NCI-H2029 (cell line): ENCODE measurements at places on chromosomes 2 and 18.

DNA sequence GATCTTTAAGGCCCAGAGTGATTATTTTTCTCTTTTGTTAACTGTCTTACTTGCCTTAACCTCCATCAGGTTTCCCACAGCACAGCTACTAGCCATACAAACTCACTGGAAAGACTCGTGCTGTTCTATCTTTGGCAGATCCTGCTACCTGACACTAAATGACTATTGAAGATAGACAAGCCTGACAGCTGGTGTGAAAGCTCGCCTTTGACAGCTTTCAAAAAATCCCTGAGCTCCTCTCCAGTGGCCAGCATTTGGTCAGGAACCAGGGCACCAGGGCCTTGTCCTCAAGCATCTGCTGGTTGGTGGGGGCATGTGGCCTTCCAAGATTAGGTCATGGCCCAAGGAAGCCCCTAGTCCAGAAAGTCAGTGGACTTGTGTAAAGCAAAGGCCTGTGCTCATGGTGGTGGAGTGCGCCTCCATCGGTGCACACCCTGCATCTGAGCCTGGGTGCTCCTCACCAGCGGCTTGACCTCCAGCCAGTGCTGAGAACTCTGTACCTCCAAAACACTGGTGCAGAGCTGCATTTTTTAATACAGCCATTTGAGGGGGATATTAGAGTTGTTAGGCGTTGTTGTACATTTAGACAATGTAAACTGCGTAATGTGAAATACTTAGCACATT, 158.5 kb downstream of the NCK2 start:
- no peak for DNase-seq

DNA sequence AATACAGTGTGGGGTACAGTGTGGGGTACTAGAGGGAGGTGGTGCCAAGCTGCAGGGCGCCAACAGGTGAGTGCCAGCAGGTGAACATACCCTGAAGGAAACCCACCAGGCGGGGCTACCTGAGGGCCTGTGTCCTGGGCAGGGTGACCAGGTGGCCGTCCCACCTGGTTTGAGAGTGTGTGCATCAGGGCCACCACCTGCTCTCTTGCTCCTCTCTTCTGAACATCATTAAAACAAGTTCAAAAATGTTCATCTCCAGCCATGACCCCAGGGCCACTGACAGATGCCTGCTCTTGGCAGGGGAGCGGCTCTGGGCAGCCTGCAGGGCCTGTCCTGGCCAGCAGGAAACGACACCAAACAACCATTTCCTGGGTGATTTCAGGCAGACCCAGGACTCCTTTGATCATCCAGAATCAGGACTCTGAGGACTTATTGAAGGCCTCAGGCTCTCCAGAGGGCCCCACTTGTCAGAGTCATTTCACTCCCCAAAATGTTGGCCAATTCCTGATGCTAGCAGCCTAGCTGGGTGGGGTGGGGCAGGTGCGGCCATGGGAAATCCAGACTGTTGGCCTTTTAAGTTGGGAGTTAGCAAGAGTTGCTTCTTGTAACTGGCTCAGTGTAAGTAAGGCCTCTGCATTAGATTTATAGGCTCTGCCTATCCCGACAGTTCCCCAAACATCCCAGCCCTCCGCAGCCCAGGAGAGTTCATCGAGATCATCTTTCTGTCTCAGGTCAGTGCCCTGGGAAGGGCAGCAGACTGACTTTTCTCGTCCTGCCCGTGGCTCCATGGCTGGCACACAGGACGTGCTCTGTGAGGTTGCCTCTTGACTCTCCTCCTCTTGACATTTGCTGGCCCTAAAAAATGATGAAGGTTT, 111.5 kb upstream of the ZNF236 start:
- no peak for DNase-seq

GRCh38 chr2:183105402-183106134, 18.7 kb upstream of the NUP35 start:
- DNase-seq, result no peak

DNA sequence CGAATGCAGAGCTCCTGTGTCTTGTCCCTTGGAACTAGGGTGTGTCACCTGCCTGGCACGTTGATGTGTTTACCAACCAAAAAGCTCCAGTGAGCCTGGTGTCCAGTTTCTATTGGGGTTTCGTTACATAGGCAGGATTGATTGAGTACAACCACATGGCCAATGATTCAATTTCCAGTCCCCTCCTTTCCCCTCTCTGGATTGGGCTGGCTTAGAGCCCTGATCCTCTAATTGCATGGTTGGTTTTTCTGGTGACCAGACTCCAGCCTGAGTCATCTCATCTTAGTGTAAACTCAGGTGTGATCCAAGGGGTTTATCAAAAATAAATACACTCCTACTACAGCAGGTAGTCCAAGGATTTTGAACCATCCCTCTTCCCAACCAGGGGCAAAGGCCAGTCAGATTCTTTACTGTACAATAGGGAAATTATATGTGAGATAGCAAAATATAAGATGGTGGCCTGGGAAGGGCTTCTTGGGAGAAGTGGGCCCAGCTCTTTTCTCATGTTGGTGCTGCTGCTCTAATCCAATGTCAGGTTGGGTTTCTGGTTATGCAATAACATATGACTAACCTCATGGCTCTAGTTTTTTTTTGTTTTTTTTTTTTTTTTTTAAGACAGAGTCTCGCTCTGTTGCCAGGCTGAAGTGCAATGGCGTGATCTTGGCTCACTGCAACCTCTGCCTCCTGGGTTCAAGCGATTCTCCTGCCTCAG, 64.7 kb upstream of the MGAT5 start:
- DNase-seq, result peak; percentile 94

GRCh38 chr2:69222953-69223658, 163.9 kb downstream of the GFPT1 start:
- DNase-seq, result no peak

DNA sequence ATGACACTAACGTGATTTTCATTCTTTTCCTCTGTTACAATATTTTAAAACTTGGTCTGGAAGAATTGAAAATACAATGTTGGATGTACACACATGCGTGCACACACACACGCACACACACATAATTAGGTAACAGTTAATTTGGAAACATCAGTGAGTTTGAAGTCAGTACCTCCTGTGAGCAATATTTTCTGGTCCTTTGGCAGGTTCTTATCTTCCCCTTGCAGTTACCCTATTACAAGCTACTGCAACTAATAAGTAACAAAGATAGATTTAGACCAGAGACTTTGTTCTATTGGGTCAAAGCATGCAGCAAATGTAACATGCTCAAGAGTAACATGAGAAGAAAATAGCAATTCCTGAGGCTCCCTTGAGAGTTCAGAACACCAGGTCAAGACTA, 73.3 kb downstream of the ZNF385B start:
- DNase-seq, result no peak

DNA sequence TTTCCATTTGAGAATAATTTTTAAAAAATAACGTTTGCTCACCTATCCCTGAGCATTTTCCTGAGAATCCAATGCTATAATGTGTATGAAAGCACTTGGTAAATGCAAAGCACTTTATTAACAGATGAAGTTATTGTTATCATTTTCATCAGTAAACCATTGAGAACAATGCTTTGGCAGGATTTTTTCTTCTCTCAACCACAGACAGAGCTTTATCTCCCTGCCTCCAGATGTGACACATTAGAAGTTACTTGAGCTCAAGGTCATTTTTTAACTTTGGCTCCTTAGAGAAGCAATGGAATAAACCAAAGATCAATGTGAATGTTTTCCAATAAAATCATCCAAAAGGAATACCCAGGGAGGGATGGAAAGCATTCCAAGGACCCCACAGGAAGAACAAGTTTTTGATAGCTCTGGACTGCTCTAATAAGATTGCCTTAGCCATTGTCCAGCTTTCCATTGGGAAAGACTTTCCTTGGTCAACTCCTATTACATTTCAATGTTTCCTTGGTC, 118.9 kb upstream of the NT5C1B start:
- DNase-seq, result no peak

DNA sequence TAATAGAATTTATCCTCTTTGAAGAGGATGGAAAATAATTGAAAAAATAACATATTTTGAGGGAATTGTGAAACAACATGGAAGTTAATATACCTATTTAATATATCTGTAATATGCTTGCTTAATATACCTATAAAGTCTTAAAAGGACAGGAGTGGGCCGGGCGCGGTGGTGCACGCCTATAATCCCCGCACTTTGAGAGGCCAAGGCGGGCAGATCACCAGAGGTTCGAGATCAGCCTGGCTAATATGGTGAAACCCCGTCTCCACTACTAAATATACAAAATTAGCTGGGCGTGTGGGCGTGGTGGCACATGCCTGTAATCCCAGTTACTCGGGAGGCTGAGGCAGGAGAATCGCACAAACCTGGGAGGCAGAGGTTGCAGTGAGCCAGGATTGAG, 254.9 kb downstream of the TMX3 start:
- no peak for DNase-seq

GRCh38 chr2:2410987-2411386, 79.9 kb upstream of the MYT1L start:
- no peak for DNase-seq

DNA sequence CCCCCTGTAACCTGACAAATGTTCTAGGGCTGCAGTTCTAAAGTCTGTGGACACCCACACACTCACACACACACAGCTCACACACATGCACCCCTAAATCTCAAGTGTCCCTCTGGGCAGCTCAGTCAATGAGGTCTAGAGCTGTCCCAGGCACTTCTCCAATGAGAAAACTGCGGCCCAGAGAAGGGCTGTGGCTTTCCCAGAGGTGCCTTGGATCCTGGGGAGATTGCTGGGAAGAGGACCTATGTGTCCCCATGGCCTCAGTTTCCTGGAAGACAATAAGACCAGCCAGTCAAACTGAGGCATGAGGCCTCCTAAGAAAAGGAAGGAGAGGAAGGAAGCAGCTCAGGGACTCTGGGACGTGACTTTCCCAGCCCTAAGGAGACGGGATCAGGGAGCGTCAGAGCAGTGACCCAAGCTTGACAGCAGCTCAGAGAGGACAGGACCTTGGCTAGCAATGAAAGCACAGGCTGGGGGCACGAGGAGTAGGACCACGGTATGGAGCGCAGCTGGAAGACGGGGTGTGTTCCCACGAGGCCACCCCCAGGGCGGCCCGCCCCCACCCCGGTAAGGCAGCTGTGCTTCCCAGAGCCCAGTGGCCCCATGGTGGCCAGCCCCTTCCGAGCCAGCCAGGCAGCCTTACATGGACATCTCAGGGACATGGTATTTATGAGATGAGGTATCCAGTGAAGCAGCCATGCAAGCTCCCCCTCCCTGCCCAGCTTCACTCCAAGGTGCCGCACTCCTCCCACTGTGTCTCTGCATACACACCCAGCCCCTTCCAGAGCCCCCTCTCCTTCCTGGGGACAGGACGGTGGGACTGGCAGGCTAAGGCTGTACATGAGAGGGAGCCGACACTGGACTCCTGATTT, 46.0 kb downstream of the TNS1 start:
- DNase-seq, result no peak

GRCh38 chr18:13532406-13533075, 193.8 kb downstream of the FAM210A start:
- DNase-seq, result no peak
